ENCODE measurements at places on chromosomes 2 and 18.

- DNase-seq = no peak
Observed at GRCh38 chr2:205343103-205343502, 339.2 kb upstream of the NRP2 start.

GRCh38 chr2:36493306-36493705, 104.7 kb downstream of the FEZ2 start:
- DNase-seq = no peak

GRCh38 chr2:165961818-165962217, 8.2 kb upstream of the TTC21B start:
- DNase-seq = no peak

GRCh38 chr2:188869550-188869949, 104.6 kb upstream of the COL3A1 start:
- DNase-seq = no peak

- DNase-seq = no peak
Observed at GRCh38 chr2:165054652-165055051, 99.3 kb upstream of the SLC38A11 start.

DNA sequence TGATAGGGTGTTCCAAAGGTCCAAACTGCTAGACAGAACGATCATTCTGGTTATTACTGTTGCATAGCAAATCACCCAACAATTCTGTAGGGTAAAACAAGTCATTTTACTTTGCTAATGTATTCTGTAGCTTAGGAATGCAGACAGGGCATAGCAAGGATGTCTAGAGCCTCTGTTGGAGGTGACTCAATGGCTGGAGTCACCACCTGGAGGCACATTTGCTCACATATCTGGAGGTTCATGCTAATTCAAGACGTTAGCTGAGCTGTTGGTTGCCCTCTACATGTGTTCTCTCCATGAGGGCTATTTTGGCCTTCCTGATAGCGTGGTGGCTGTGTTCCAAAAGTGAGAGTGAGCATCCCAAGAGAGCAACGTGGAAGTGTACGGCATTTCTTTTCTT, 22.5 kb upstream of the ST8SIA3 start:
- DNase-seq = no peak

DNA sequence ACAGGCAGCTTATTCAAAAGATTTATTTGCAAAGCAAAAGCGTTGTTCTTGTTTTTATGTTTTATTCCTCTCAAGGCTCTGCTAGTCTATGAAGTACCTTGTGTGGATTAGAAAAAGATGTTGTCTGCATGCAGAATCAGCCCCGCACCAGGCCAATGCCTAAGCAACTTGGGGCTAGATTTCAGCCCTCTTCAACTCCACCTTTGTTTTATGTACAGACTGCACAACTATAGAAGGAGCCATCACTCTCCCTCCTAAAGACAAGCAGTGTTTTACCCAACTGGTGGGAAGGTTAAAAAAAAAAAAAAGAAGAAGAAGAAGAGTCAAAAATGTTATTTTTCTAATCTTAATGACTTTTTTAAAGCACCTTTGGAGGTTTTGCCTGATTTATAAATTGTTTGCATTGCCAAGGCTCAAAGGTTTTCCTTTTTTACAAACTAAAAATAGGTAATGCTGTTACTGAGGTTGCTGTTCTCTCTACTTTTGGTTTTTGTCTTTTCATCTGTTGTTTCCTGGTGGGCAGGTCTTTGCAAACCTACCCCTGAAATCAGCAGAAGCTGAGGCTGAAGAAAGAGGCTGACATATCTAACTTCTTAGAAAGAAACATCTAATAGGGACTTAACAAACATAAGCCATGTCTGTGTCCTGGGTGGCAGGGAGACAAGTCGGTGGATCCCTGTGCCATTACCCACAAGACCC, 164.0 kb downstream of the SLC39A10 start:
- no peak for DNase-seq

DNA sequence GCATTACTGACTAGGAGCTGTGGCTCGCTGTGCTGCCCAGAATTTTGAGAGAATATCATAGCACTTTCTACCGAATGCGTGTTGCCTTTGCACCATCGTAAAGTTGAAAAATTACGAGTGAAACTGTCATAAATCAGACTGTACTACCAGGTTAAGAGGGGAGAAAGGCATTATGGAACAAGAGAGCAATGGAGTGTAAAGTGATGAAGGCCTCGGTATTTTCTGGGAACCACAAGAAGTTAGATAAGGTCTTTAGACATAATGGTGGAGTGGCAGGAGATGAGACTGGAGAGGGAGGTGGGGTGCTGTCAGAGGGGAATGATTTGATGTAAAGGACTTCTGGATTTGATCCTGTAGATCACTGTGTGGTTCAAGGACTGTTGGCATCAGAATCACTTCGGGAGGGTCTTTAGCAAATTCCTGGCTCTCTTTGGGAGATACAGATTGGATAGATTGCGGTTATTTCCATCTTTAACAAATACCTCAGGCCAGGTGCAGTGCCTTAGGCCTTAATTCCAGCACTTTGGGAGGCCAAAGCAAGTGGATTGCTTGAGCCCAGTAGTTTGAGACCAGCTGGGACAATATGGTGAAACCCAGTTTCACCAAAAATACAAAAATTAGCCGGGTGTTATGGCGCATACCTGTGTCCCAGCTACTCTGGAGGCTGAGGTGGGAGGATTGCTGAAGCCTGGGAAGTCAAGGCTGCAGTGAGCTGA, 4.9 kb upstream of the ADGRF3 start:
- DNase-seq = no peak

DNA sequence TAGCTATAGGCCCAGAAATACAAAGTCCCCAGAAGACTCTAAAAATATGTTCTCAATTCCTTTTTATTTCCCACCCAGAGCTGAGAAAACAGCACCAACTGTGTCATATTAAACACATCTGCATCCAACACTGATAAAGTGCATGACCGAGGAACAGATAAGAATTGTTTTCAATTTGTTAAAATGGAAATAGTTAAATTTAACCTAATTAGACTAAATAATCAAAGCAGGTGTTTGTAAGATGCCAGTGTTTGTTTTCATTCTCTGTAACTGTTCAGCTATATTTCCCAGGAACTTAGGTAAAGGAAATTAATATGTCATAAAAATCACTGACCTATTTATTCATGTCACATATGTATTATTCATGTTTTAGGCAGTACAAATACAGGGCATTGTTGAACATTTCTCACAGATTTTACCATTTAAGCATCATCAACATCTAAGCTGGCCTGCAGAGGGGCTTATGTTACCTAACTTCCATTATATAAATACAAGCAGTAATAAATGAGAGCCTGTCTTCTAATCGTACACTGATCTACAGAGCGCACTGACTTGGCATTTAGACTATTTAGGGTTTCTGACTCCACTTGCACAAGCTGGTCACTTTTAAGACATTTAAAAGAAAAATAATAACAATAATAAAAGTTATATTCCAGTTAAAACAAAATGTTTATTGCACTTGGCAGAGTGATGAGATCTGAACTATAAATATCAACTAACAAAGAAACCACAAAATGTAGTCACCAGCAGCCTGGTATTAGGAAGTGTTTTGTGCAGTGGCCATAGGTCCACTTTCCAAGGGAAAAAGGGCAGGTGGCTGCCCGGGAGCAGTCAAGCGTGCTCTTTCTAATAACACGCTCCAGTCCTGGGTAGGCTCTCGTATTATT, 86.6 kb upstream of the ZFP36L2 start:
- DNase-seq = no peak

- no peak for DNase-seq
Observed at GRCh38 chr2:150441784-150442183, 45.7 kb downstream of the RND3 start.

DNA sequence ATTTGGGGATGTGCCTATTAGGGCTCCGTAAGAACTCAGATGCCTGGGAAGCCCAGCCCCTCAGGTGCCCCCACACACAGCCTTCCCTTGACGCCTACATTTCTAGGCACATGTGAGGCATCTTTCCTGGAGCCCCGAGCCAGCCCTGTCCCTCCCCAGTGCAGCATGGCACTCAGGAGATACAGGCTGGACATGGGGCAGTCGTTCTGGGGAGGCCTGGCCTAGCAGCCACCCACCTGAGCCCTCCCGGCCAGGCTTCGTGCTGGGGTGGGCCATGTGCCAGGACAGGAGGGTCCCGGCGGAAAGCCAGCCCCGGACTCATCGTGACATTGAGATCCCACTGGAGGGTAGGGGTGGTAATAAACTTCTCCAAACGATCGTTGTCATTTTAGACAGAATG, 15.2 kb downstream of the BOK start:
- DNase-seq = no peak

- DNase-seq = no peak
Observed at GRCh38 chr2:217908544-217908943, 94.3 kb downstream of the TNS1 start.

- no peak for DNase-seq
Observed at GRCh38 chr2:203894262-203894661, 26.7 kb downstream of the CTLA4 start.

DNA sequence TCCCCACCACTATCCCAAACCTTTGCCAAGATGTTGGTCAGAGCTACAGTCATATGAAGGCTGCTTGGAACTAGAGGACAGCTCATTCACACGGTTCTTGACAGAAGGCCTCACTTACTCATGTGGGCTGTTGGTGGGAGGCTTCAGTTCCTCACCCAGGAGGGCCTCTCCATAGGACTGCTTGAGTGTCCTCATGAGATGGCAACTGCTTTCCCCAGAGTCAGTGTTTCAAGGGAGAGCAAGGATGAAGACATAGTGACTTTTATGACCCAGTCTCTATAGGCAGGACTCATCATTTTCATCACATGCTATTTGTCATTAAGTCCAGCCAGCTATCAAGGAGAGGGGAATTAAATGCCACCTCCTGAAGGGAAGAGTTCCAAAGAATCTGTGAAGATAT, 33.4 kb upstream of the OLA1 start:
- no peak for DNase-seq

DNA sequence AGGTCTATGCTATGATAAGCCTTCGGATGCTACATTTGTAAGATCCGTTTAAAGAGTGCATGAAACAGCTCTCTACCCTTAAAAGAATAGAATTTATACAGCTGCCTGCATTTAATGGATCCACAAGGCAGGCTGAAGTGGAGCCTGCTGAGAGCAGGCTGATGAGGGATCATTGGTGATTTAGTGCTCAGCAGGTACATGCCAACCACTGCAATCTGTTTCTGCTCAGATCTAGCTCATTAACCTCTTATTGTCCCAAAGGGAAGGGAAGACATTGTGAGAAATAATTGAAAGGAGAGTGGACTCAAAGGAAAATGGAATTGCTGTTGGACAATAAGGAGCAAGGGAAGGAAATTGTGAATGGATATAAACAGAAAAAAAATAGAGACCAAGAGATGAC, 822.6 kb downstream of the TRIB2 start:
- DNase-seq = no peak

DNA sequence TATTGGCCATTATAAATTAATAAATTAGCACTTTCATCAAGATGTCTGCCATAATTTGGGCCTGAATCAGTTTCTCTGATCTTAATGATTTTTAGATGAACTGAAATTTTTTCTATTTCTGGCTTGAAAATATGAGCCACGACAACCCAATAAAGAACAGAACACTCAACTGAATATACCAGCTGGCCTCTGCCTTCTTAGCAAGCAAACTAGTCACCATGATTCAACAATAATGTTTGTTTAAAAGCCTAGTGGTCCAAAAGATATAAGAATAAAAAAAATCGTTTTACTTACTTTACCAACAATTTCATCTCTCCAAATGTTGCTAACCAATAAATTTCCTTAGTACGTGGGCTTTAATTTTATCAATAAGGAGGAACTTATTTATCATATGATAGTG, 66.7 kb upstream of the TTN start:
- no peak for DNase-seq

GRCh38 chr18:62617793-62618591, 95.2 kb downstream of the ZCCHC2 start:
- DNase-seq = no peak

- DNase-seq = no peak
Observed at GRCh38 chr2:172588931-172589330, 33.0 kb downstream of the PDK1 start.

DNA sequence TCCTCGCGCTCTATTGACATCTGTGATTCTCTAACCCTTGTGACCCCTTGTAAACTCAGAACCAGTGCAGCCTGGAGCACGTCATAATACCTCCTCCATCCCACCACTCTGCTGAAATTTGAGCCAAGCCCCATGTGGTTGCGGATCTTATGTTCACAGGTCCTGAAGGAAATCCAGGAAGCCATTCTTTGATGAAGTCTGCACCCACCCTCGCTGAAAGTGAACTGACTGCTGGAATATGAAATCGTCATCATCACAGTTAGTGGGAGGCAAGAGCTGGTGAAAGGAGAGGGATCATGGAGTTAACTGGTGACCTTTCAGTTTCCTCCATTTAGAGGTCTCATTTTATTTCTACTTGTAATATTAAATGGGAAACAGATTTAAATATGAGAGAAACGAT, 21.6 kb downstream of the ZEB2 start:
- no peak for DNase-seq

- DNase-seq = no peak
Observed at GRCh38 chr18:51006061-51006818, 23.8 kb upstream of the SMAD4 start.

- no peak for DNase-seq
Observed at GRCh38 chr18:2893676-2894075, 46.9 kb downstream of the EMILIN2 start.

DNA sequence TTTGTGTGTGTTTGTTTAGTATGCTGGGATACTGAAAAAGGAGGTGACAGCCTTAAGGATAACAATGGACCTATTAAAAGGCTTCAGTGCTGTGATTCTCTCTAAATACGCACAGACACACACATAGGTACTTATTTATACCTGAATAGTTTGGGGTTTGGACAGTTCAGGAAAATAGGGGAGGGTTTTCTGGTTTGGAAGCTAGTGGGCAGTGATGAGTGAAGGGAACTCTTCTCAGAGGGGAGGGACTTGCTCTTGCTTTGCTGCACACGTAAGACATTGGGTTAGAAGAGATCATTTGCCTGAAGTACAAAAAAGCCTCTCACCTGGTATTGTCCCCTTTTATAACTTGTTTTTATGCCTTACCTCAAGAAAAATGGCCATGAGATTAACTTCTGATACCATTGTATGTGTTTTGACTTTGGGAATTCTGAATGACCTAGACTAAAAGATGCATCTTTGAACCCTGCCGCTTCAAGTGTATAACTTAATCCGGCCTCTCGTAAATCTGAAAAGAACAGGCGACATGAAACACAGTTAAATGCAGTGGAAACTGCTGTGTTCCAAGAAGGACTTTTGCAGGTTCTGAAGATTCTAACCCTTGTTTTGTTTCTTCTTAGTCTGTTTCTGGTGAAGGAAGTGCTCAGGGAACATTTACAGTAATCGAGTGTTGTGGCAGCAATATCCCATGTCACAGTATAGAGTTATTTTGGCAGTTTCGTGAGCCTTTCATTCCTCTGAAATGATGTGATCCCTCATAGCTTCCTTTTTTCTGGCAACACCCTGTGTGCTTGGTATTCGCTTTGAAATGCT, 2.5 kb downstream of the CRIM1 start:
- no peak for DNase-seq

- no peak for DNase-seq
Observed at GRCh38 chr2:236657801-236658200, 88.2 kb downstream of the ACKR3 start.
